ENCODE measurements at places on chromosomes 6 and 20.

DNA sequence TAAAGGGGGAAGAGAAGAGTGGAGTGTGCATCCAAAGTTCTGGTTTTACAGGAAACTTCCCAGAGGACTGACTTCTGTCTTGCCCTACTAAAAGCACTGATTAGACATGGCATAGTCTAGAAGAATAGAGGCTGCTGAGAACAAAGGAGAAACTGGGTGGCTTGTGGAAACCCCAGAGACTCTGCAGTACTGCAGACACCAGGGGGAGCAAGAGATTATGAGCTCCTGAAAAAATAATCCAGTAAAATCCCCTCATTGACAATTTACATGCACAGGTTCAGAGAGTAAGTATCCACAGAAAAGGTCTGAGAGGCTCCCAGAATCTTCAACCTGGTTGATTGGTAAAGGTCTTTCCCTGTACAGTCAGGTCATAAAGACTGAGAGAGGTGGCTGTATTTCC is 48.7 kb upstream of the CLVS2 start:
- peak; percentile 13 for DNase-seq

- no peak for DNase-seq
Observed at GRCh38 chr6:103139377-103139776, 1720.3 kb downstream of the HACE1 start.

- no peak for DNase-seq
Observed at GRCh38 chr6:30006170-30007131, 54.6 kb upstream of the POLR1H start.

- DNase-seq, result no peak
Observed at GRCh38 chr6:2733736-2734480, 16.8 kb downstream of the MYLK4 start.

DNA sequence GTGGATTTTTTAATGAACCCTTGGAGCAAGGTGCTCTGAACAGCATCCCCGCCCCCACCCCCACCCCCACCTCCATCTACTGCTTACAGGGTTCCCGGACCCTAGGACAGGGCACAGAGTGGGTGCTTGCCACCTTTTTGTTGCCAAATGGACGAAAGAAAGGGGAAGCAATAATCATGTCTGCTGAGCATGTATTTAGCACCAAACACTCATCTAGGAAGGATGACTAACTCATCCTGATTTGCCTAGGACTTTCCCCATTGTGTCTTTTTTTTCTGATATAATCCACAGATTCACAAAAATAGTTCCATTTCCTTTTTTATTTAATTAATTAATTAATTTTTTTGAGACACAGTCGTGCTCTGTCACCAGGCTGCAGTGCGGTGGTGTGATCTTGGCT is 1.2 kb upstream of the PLTP start:
- no peak for DNase-seq

- no peak for DNase-seq
Observed at GRCh38 chr20:39660226-39660625, 698.1 kb downstream of the DHX35 start.

- peak; percentile 73 for DNase-seq
Observed at GRCh38 chr20:58890518-58891085, 38.1 kb downstream of the GNAS start.

- DNase-seq, result no peak
Observed at GRCh38 chr6:89921197-89921596, 26.9 kb downstream of the GJA10 start.

GRCh38 chr20:50356525-50356885 is 153.7 kb upstream of the PTPN1 start:
- no peak for DNase-seq

DNA sequence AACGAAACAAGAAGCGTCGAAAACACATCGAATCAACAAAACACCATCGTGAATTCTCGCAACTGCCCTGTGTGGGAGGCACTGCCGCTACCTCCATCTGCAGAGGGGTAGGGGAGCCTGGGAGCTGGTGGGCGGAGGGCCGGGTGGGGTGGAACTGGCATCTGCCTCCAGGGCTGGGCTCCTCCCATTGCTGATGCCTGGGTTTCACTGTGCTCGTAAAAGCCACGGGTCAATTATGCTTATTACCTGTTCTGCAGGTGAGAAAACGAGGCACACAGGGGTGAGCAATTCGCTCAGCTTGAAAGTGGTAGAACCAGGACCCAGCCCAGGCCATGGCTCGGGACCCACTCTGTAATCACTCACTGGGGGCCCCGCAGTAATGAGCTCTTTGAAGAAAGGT is 16.5 kb upstream of the SULF2 start:
- DNase-seq, result no peak

DNA sequence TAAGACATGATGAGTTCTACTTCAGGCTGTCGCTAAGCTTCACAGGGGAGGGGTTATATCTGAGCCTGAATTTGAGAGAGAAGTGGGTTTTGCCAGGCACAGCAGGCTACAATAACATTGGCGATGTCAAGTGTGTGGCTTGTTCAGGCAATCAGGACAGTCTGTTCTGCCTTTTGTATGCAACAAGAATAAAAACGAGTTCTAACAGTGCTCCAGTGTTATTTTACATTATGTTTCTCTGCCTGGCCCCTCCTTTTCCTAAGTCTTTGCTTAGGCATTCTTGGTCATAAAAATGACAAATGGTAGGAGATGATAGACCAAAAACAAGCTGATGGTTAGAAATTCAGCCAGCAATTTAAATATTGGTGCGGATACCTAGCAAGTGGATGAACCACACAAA is 26.8 kb downstream of the PAQR8 start:
- no peak for DNase-seq

GRCh38 chr6:52925042-52925441 is 15.5 kb upstream of the GSTA3 start:
- no peak for DNase-seq

GRCh38 chr6:163711615-163712565 is 297.4 kb downstream of the QKI start:
- DNase-seq, result no peak

DNA sequence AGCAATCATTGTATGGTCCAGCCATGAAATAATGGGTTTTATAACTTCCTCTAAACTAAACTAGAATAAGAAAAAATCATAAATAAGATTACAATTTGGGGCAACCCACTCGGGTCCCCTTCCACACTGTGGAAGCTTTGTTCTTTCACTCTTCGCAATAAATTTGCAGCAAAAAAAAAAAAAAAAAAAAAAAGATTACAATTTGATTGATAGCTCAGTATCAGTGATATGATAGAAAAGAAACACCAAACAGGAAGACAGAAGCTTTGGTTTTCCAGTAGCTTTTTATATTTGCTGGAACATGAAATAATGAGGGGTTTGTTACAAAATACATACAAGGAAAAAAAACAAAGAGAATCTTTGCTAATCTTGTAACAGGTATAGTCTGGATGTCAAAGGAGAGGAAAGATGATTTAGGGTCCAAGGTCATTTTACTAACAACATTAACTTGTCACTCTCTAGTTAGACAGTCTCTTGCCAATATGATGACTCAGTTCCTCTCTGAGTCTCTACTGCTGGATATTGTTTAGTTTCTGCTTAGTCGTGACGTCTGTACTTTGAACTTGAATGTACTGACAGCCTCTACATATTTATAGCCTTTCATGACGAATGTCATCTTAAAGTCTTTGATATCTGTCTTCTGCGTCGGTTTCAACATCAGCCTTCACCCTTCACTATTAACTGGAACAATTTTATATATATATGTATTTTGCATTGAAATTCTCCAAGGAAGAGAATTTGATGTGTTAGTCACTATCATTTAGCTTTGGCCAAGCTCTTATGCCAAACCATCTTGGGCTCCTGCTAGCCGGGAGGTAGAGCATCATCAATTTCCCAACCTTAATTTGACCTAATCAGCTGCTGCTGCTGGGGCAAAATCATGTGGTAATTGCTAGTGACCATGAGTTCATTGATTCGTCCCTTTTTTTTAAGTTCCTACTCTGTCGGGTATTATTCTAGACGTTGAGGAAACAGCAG is 213.1 kb upstream of the STXBP5 start:
- no peak for DNase-seq

GRCh38 chr6:167266830-167267555 is 24.1 kb upstream of the UNC93A start:
- no peak for DNase-seq

Measured in COR-L47 (cell line).